ENCODE measurements at places on chromosomes 13 and 19.
A peak's percentile ranks its signal among the peaks of the same experiment; 100 is the strongest.

DNA sequence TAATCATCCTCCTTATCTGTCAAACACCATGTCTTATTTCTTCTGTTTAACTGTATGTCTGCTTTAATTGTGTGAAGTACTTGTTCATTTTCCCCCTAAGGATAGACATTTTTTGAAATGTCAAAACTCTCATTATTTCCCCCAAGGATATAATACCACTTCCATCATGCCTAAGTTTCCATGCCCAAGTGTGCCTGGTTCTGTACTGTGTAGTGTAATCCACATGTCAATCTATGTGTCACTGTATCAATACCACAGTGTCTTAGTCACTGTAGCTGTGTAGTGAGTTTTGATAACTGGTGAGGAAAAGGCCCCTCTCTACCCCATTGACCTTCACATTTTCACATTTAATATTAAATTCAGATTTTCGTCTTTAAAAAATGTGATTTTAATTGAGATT is 1265.5 kb downstream of the PCDH9 start:
- DNase-seq: no peak

DNA sequence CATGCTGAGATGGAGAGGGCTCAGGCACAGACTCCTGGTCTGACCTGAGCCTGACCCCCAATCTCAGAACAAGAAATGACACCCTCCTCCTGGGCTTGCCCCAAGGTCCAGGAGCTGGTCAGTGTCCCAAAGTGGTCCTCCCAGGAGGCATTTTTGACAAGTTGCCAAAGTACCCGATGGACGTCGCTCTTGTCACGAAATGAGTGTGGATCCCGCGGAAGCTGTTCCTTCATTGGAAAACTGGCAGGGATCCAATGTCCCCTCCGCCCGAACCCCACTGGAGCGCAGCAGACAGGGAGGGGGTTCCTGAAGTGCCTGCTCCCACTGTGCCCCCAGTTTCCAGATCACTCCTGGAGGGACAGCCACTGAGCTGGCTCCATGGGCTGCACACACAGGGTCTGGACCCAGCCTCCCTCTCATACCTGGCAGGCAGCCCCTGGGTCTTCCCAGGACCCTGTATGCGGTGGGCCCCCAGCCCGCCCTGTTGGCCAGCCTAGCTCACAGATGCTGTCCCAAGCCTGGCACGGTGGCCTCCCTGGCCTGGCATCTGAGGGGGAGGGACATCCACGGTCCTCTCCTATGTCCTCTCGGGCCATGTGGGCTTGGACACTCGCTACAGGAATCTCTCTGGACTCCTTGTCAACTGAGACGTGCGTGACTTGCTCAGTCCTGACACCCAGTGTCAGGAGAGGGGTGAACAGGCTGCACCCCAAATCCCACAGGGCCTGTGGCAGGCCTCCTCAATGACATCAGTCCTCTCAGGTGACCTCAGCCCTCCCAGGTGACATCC is 12.8 kb upstream of the ZNF14 start:
- DNase-seq: no peak

- DNase-seq: no peak
These were observed 406.0 kb downstream of the RFC3 start for GRCh38 chr13:34223984-34224383.

- DNase-seq: no peak
These were observed 535.8 kb upstream of the KLHL1 start for GRCh38 chr13:70644052-70644451.

GRCh38 chr13:44136696-44137268 is 236.8 kb upstream of the SERP2 start:
- DNase-seq: no peak

- peak; percentile 37 for DNase-seq
These were observed at the start of gene CADM4 for GRCh38 chr19:43639519-43640423. TSS of gene CADM4 (minus strand) at chr19:43639850. CDS start at chr19:43639790, 60 bp downstream.

DNA sequence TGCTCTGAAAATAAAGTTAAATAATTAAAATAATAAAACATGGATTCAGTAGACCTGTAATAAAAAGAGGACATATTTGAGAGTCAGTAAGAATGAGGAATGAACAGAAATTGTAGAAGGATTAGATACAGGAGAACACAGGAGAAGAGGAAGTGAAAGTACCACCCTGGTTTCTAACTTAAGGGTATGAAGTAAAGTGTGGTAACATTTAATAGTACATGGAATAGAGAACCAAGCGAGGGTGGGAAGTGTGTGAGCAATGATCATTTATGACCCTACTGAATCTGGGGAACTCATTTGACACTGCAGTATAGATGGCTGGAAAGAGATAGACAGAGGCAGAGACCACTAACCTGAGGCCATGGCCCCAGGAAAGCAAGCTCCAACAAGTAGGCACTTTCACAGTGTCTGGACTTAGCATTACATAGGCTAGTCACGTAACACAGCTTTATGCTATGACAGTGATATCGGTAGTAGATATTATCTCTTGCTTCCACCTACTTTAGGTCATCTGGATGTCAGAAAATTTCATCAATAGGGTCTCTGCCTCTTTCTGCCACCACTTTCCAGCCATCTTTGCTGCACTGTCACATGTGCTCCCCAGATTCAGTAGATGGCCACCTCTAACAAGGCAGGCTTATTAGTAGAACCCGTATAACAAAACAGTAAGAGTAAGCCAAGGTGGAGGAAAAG is 633.9 kb upstream of the MIR17HG start:
- no peak for DNase-seq

DNA sequence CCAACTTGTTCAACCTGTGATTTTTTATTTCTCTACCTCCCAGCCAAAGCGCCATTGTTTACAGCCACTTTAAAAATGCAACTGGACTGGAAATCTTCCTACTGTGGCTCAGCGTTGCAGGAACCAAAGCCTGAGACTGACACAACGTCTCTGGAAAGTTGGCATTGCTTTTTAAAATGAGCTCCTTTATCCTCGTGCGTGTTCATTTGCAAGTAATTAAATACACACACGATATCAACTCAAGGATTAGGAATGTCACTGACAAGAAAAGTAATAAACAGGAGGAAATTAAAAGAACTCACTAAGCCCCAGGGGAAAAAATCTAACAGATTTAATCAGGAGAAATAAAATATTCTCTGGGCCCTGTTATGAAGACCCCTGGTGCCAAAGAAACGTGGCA is 184.6 kb upstream of the IRS2 start:
- DNase-seq: no peak

- DNase-seq: no peak
These were observed 505 bp upstream of the ZIC2 start for GRCh38 chr13:99980824-99981734.

DNA sequence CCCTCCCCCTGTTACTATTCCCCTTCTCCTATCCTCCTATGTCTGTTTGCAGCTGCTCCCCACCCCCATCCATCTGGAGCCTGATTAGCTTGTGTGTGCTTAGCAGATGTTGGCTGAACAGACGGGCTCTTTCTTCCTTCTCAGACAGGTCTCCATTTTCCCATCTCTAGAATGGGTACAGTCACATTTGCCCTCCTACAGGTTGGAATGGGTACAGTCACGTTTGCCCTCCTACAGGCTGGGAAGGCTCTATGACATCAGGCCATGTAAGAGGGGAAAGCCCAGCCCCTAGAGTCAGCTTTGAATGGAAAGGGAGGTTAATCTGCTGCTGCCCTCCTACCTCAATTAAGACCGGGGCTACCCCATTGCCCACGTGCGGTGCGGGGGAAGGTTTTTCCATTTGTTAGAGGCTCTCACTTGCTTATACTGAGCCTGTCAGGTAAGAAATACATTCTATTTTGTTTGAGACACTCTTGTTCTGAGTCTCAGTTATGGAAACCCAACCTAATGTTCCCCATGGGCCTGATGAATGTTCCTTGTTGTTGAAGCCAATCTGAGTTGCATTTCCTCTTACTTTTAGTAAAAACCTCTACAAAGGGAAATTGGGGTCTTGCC is 2.2 kb upstream of the CLEC17A start:
- no peak for DNase-seq

DNA sequence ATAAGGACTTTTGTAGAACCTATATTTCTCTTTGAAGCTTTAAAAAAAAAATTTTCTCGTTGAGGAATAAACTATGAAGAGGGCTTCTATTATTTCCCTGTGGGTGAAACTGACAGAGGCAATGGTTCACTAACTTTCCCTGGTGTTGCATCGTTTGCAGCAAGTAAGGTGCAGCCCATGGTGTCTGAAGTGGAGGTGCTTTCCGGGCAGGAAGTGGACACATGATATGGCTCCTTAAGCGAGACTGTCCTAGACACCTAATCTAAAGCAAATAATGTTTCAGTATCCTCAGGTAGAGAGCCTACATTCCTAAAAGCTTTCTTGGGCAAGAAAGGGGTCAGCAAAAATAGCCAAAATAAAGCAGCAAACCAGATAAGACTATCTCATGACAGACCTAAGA is 437.6 kb upstream of the ARGLU1 start:
- no peak for DNase-seq

DNA sequence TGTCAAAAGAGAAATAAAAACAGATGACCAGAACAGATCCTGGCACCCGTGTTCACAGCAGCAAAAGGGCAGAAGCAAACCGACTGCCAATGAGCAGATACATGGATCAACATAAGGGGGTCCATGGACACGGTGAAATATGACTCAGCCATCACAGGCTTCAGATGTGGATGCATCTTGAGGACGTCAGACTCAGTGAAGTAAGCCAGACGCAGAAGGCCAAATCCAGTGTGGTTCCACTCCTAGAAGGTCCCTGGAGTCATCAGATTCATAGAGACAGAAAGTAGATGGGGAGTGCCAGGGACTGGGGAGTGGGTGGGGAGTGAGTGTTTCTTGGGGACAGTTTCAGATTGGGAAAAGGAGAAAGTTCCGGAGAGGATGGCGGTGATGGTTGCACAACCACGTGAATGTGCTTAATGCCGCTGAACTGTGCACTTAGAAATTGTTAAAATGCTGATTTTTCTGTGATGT is 28.8 kb upstream of the SEMA6B start:
- no peak for DNase-seq

DNA sequence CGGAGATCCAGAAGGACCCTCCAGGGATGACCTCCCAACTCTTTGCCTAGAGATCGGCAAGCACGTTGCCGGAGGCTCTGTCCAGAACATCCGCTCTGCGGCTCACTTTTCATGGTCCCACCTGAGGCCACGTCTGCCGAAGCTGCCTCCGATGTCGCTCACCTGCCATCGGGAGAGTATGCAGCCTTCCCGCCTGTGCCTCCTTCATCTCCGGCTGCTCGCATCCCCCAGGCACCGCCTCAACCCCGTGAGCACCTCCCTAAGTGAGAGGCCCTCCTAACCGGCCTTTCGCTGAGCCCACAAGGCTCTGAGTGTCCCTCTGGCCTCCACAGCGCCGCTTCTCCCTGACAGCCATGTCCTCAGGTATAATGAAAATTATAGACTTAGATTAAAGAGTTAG is 275.1 kb downstream of the EFNB2 start:
- no peak for DNase-seq

DNA sequence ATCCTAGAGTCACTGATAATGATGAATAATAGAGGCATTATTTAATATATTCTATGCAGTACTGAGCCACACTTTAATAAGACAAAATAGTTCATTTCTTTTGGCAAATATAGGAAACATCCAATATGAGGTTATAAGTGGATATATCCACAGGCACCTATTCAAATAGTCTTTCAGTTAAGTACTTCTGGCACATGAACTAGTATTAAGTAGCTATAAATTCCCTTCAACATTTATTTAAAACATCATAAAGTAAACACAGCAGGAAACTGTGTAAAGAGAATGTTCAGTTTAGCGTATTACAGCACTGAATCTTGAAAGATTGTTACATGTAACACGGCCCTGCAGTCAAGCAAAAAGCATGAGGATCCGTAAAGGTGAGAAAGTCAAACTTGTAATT is 463.3 kb upstream of the KLF12 start:
- no peak for DNase-seq

DNA sequence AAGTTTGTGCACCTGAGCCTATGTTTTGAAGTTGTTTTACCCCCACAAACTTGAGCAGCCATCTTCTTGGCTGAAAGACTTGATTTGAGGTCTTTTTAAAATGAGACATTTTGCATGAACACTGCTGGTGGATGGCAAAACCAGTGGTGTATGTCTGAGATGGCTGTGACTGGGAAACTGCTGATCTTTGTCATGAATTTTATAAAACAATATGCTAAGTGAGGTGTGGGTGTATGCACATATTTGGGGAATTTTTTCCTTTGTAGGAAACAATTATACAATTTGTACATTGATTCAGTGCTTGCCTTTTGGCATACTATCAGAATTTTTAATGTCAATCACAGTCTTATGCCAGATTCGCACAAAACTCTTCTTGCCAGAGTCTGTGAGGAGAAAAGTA is 52.5 kb downstream of the ZAR1L start:
- no peak for DNase-seq

DNA sequence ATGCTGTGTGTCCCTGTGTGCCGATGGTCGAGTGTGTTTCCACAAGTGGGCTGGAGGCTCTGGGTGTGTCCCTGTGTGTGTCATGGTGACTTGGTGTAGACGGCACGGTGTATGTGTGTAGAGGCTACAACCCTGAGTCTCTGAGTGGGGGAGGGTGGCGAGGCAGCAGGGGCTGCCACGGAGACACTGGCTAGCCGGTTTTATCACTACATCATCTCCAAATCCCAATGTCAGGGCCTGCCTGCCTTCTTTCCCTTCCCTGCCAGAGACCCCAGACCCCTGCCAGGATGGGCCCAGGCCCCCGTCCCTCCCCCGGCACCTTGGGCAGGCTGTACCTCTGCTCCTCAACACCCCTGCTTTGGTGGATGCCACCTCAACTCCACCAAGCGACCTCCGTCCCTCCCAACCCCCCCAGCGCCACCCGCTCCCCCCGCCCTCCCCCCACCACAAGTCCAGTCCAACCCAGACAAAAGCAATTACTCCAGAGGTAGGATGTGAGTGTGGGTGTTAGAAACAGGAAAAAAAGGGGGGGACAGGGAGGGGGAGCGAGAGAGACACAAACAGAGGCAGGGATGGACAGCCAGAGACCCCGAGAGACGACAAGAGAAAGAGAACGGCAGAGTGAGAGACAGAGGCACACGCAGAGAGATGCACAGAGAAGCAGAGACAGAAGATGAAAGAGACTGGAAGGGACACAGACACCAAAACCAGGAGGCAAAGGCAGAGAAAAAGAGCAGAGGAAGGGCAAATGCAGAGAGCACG is 21.6 kb upstream of the POU2F2 start:
- no peak for DNase-seq

- DNase-seq: no peak
These were observed 5.1 kb upstream of the TGFBR3L start for GRCh38 chr19:7909471-7910067.

DNA sequence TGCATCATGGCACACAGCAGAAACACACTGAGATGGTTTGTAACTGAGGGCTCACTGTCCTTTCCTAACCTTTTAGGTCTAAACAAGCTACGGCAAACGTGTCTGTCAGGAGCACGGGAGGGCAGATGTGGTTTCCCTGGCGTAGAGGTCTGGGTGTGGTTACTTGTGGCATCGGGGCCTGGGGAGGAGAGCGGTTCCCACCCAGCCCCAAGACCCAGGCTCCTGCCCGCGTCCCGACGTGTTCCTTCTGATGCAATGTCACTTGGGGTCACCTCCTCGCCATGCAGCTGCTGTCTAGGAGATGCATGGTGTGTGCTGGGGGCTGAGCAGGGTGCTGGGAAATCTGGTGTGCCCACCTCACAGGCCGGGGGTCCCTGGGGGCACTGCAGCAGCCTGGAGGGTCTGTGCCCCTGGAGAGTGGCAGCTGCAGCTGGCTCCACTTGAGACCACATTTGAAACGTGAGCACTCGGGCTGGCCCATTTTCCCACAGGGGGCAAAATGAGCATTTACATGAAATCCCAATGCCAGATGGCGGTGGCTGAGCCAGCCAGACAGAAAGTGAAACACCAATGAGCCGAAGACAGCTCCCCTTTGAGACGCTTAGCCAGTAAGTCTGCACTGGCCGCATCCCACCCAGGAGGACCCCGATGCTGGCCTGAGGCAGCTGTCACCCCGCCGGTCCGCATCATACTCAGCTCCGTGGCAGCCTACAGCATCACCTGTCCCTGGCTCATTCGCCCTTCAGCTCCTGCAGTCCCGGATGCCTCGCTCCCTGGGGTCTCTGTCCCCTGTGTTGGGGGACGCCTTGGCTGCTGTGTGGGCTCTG is 22.3 kb upstream of the MYDGF start:
- no peak for DNase-seq

Measured in effector memory CD8-positive, alpha-beta T cell (primary cell).